ENCODE measurements at places on chromosomes 6 and 20.

DNA sequence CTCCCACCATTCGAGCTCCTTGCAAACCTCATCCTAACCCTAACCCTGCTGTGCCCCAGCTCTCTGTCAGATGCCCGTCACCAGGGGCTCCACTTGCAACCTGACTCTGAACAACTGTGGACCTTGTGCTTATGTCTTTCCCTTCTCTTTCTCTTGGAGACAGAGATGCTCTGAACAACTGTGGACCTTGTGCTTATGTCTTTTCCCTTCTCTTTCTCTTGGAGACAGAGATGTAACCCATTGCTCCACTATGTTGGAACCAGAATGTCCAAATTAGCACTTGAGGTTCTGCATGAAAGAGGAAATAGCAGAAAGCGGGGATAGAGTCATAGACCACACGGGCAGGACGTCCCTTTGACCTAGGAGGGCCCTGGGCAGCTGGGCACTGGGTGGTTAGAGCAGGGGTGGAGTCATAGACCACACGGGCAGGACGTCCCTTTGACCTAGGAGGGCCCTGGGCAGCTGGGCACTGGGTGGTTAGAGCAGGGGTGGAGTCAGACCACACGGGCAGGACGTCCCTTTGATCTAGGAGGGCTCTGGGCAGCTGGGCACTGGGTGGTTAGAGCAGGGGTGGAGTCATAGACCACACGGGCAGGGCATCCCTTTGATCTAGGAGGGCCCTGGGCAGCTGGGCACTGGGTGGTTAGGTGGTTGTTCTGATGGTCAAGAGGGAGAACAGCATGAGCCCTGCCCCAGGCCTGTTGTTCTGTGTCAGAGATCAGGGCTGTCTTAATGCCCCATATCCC, 22.2 kb downstream of the PCMTD2 start:
- DNase-seq, result no peak

GRCh38 chr20:38302786-38303185, 1.2 kb upstream of the BPI start:
- DNase-seq, result no peak

DNA sequence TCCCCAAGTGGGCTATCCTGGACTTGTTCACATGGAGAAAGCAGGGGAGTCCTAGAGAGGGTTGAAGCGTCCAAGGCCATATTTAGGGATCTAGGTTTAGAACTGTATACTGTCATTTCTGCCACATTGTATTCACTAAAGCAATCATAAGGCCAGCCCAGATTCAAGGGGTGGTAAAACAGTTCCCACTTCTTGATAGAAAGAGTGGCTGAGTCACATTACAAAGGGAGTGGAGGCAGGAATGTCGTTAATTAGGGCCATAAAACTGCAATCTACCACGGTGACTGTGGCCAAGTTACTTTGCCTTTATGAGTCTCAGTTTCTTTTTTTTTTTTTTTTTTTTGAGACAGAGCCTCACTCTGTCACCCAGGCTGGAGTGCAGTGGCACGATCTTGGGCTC, 7.4 kb upstream of the UBR2 start:
- DNase-seq, result no peak

- no peak for DNase-seq
Observed at GRCh38 chr6:87919001-87919400, 128.6 kb upstream of the SPACA1 start.

- DNase-seq, result no peak
Observed at GRCh38 chr6:74871757-74872156, 334.1 kb downstream of the COL12A1 start.

DNA sequence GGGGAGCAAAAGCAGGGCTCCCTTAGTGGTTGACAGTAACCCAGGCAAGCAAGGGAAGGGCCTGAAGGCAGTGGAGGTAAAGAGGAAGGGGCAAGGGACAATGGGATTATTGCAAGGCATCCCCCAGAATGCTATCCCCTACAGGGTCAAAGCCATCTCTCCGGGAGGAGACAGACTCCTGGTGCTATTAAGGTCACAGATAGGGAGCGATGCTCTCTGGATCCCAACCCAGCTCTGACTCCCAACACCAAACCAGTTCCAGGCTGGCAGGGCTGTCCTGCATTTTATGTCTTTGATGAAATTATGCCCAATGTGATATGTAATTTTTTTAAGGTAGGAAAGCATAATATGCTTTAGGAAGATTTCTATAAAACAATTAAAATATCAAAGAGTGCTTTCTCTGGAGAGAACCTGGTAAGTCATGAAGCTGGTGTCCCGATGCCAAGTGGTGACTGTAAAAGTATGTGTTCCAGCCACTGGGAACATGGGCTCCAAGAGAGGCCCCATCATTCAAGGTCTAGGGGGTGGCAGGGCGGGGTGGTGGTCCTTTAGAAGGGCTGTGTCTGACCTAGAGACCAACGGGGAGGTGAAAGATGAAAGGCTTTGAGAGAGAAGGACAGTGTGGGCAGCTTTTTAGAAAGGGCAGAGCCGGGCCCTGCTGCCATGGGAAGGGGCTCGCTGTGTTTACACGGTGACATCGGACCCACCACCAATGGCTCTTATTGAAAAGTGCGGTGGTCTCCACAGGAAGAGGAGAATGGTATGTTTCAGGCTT, 276.5 kb downstream of the CDC5L start:
- no peak for DNase-seq

GRCh38 chr20:4439461-4439860, 282.2 kb upstream of the PRND start:
- no peak for DNase-seq

DNA sequence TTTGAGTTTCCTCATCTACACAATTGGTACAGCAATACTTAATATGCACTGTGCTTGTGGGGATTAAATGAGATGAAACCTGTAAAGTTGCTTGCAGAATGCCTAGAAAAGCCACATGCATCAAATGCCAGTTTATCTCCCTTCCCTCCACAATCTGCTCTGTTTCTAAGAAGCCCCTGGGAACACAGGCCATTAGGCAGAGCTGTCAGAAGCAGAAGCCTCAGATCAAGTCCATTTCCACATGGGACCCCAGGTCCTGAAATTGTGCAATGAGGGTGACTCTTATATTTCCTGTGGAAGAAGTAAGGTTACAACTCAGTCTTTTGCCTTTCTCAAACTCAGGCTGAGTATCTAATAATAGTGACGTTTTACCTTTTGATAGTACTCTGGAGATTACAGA, 737.4 kb downstream of the KIF16B start:
- DNase-seq, result no peak

- peak; percentile 11 for DNase-seq
Observed at GRCh38 chr6:169589699-169590257, 112.1 kb downstream of the WDR27 start.

- DNase-seq, result no peak
Observed at GRCh38 chr6:132482581-132482980, 30.3 kb downstream of the STX7 start.

DNA sequence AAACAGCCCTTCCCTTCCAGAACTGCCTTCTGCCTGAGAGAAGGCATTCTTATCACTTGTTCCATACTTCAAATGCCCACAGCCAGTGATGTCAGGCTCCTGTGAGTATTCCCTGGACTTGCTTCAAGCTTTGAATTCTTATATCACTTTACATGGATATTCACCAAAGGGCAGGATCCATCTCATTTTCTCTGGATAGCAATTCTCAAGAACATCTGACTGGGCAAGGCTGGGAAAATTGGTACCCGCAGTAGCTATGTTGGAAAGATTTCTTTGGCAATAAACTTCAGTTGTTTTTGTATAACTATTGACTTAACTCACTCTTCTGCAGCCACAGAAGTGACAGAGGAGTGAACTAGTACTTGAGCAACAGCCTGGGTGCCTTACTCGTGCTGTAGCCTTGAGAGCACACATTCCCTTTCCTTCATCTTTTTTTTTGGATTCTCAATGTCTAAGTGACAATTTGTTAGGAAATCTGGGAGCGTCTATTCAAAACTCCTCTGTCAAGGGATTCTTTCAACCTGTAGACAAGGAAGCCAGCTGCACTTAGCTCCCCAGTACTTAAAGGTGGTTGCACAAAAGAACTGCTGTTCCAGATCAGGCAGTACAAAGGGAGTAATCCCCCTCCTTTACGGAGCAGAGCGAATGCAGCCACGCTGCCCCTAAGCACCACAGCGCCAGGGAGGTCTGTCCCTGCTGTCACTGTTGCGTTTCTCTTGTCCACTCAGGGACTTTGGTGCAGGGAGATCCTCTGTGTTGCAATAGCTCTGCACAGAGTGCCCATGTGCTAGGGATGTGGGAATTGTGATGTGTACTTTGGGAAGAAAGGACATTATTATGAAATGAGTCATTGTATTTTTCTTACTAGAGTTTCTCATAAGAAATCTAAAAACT, 69.6 kb downstream of the JAG1 start:
- DNase-seq, result no peak

DNA sequence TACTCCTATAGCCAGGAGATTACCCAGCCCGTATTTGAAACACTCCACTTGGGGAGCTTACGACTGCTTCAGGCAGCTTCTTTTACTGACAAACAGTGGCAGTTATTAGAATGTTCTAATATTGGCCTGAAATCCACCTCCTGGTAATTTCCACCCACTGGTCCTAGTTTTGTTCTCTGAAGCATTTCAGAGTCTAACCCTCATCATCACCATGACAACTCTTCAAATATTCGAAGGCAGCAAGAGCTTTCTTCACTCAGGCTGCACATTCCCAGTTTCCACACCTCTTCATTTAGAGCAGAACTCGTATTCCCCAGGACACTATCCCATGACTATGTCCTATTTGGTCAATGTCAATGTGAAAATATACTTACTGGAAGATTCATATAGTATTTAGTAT, 325.6 kb downstream of the UBE3D start:
- DNase-seq, result no peak

DNA sequence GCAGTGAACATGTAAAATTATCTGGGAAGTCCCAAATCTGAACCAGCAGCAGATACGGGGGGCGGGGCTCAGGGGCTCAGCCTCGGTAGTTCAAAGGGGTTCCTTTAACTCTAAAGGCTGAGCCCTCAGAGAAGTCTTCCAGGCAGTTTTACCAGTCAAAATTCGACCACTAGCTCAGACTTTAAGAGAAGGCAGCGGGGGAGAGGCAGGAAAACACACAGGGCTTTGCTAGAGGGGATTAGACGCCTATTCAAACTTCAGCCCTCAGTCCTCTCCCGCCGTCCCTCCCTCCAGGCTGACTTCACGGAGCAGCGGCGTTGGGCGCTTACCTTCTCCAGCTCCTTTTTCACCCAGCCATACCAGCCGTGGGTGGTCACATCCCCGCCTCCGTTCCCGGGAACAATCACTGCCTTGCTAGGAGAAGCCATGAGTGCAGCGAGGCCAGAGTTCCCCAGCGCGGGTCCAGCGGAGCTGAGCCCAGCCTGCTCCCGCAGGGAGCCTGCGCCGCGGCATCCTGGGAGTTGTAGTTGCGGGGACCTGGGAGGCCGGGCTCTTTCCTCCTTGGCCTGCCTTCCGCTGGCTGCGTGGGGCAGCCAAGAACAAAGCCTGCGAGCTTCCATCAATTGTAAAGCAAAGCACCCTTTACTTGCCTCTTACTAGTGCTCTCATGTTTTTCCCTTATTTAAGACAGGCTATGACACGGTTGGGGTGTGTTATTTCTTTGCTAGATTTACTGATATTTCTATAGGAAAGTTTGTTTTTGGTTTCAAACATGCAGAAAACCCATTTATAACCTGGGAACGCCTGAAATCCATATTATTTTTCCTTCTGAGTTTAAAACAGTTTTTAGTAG, at the start of gene RBBP9:
TSS of gene RBBP9 (minus strand) at position 486 of the 853 bp plus-strand sequence. CDS start at position 428, 58 bp downstream.
- peak; percentile 71 for DNase-seq

DNA sequence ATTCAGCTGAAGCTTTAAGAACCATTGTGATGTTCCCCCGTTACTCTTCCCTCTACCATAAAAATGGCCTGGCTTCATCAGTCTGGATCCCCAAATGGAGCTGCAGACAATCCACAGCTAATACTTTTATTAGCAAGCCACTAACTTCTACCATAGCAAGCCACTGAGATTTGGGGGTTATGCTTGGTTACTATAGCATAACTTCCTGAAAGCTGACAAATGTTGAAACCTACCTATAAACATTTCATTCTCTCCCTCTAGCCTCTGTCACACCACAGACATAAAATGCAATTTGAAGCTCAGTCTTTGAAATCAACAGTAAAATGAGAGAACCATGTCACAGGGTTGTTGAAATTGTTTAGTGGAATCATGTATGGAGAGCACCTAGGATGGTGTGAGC, 3.0 kb upstream of the HTR1E start:
- DNase-seq, result no peak

- DNase-seq, result no peak
Observed at GRCh38 chr6:10617008-10617696, 77.3 kb downstream of the C6orf52 start.

DNA sequence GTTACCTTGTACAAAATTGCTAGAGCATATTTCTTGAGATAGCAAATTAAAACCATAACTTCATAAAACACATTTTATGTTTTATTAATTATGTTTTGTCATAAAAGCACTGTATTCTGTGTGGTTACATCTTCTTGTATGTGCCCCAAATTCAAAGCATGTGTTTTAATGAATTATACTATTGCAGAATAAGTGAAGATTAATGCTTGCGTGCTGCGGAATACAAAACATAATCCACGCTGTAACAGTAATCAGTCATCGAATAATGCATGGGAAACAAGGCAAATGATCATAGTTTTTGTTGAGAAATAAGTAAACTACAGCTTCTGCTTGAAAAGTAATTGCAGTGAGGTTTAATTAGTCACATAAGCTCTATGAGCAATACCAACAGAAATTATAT, 459.2 kb upstream of the SOX4 start:
- DNase-seq, result no peak

DNA sequence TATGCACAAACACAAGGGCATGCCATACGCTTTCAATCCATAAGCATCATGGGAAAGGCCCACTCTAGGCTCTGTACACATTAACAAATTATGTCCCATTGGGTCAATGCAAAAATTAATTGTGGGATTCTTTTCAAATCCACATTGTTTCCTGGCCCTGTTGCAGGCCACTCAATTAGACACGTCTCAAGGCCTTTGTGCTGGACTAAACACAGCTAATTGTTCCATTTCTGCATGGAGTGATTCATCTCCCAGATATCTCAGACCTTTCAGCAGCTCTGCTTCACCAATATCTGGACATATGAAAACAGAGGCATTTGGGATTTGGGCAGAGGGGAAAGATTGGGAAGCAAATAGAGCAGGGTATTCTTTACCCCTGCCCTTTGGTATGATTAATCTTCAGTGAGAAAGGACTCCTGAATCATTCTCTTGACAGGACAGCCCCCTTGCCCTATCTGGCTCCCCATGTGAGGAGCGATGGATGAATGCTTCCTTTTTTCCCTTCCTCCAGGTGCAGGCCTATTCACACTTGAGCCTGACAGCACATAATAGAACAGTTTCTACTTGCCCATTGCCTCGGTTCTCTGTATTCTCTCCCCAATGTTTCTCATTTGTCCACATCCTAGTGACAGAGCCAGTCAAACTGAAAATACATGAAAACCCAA, 547.6 kb downstream of the HAO1 start:
- no peak for DNase-seq

GRCh38 chr6:44738601-44739146, 351.2 kb downstream of the CDC5L start:
- no peak for DNase-seq

GRCh38 chr6:31452859-31453258, 45.1 kb upstream of the MICB start:
- DNase-seq, result no peak

DNA sequence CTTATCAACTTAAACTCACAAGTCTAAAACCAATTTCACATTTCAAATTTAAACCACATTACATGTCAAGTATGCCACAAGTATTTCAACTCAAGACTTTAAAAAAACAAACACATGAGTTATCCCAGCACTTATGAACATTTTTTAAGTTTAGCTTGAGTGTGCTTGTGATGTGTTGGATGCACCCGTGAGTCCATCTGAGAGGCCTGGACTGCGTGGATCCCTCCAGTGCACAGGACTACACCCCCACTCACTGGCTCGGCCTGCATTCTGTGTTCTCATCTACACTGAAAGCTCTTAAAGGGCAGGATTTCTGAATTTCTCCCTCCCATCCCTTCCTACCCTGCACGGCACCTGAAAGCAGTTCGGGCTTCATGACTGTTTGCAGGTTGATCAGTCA, 128.8 kb upstream of the CD93 start:
- DNase-seq, result no peak
